ENCODE measurements at places on chromosomes 4 and X.

- DNase-seq, result no peak
Measured at GRCh38 chr4:143391895-143392294, 55.2 kb downstream of the GAB1 start.

GRCh38 chr4:182250446-182250845 lies 7.2 kb downstream of the TENM3 start:
- no peak for DNase-seq

DNA sequence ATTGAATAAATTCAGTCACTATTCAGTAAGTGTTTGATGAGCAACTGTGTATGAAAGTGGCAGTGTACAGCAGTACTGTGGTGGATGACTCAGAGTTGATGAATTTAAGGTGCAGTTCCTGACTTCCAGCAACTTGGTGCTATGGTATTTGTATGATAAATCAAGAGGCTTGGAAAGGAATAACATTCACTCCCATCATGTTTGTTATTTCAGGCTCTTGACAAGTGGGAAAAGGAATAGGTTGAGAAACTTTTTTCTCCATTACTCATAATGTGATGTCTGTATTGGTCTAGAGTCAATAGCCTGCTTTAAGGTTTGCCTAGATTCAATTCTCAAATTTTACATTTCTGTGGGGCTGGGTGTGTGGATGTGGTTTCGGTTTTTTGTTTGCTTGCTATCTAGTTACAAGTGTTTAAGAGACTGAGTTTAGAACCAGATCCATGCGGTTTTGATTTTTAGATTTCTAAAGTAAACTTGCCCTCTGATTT lies 35.1 kb upstream of the CYP2U1 start:
- no peak for DNase-seq

GRCh38 chrX:107709266-107709806 lies 66.3 kb downstream of the TSC22D3 start:
- no peak for DNase-seq

DNA sequence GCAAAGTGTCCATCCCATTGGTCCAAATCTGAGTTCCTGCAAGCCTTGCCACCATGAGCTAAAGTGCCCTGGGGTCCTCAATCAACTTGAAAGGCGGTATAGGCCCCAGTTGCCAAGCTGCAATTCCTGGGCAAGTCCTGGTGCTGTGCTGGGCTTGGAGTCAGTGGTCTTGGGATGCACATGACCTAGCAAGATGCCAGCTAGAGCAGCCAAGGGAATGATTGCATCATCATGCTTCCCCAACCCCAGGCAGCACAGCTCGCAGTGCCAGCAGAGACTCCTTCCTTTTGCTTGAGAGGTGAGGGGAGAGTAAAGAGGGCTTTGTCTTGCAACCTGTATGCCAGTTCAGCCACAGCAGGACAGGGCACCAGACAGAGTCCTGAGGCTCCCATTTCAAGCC lies 50.5 kb downstream of the KCNIP4 start:
- no peak for DNase-seq

DNA sequence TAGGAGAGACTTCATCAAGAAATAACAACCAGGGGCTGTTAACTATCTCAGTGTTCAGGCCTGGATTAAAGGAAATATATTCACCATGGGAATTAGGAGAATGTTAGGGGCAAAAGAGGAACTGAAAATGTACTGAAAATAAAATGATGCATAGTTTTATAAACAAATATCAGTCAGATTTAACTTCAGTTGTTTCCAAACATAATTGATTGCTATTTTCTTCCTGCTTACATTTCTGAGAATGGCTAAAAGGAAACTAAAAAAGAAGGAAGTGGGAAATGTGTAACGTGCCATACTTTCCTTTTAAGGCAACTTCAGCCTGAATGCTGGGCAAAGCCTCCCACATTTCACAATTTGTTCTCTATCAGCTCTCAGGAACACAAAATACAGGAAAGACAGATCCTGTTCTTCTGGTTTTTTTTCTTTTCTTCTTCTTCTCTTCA lies 178.1 kb downstream of the MAML3 start:
- DNase-seq, result no peak

GRCh38 chrX:63761639-63762038 lies 23.4 kb downstream of the ARHGEF9 start:
- DNase-seq, result no peak
